NCI-H1048 (cell line): ENCODE measurements at places on chromosomes 2 and 18.

DNA sequence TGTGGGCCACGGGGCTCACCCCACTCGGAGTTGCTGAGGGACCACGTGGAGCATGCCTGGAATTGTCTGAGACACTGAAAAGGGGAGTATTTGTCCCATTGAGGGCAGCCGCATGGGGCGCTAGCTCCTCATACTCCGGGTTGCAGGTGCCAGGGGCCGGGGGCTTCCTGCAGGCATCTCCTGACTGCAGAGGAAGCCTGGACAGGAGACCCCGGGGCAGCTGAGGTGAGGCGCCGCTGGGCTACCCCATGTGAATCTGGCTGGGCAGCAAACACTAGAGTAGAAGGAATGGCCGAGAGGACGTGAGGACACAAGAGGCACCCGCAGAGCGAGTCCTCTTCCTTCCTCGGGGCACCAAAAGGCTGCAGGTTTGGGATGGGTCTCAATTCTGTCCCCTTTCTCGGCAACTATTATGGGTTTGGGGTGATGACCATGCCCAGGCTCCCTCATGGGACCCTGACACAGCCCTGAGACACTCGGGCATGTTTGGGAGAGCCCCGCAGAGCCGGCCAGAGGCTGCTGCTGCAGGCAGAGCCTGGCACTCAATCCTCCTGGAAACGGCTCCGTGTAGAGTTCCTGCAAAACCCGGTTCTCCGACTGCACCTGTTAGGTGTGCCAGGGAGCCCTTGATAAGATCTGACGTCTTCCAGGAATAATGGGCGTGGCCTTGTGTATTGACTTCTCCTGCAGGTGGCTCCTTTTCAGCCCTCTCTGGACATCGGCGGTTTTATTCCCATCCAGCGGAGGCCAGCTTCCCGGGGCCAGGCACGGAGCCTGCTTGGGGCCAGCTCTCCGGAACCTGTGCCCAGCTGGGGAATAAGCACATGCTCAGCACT is 77.0 kb downstream of the CTIF start:
- DNase-seq, result no peak

DNA sequence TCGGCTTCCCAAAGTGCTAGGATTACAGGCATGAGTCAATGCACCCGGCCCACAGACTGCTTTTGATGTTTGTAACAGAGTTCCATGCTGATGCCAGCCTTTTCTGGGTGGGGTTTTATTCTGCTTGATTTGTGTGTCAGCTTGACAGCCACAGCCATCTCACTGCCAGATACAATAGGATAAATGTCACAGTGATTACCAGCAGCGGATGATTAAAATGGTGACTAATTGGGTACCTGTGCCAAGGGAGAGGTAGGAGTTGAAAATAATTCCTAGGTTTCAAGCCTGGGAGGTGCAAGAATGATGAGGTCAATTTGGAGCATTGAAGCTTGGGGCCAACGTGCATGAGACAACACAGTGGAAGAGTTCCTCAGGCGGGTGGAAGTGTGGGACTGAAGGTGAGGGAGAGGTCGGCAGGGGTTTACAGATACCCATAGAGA is 39.4 kb downstream of the SH2D6 start:
- no peak for DNase-seq

DNA sequence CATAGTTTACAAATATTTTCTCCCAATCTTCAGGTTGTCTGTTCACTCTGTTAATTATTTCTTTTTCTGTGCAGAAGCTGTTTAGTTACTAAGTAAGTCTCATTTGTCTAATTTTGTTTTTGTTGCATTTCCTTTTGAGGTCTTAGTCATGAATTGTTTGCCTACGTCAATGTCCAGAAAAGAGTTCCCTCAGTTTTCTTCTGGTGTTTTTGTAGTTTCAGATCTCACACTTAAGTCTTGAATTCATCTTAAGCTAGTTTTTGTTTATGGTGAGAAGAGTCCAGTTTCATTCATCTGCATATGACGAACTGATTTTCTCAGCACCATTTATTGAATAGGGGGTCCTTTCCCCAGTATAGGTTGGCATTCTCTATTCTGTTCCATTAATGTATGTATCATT is 1252.2 kb upstream of the TMEFF2 start:
- no peak for DNase-seq

- DNase-seq, result no peak
Measured at GRCh38 chr2:147882631-147883030, 37.8 kb downstream of the ACVR2A start.

DNA sequence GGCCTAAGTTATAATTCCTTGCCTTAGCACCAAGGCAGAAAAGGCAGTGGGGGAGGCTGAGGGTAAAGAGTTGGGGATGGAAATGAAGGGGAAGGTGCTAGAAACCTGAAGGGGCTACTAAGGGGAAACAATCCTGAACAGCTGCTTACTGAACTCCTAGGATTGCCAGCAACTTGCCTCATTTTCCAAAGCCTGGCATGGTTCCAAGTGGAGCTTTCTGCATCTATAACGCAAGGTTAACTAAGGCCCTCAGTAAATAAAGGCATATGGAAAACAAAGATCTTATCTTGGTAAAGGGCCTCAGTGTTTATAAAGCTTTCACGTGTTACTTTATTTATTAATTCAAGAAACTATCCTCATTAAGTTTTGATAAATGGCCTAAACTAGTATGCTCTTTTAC is 10.9 kb downstream of the MEP1B start:
- no peak for DNase-seq

- no peak for DNase-seq
Measured at GRCh38 chr2:122481717-122482116, 726.3 kb downstream of the TSN start.

GRCh38 chr2:122800781-122801180 is 1045.3 kb downstream of the TSN start:
- no peak for DNase-seq

GRCh38 chr18:30806823-30807222 is 235.7 kb downstream of the DSC3 start:
- no peak for DNase-seq

DNA sequence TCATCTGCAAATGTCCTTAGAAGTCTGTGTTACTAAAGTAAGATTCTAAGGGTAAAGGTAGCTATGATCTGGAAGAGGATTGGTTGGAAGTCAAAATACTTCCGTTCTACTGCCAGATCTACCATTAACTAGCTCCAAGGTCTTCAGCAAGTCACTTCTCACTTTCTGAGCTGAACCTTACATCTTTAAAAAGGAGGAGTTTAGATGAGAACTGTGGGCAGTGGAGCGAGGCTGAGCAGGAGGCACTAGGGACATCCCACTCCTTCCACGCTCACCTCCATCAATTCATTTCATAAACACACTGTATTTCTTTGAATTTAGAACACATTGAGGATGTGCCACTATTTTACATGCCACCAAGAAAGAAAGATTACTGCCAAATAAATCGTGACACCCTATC is 143.0 kb downstream of the ABCA12 start:
- DNase-seq, result no peak

GRCh38 chr2:189900726-189901125 is 116.5 kb downstream of the PMS1 start:
- no peak for DNase-seq

GRCh38 chr2:96861074-96861473 is 3.3 kb upstream of the ANKRD39 start:
- no peak for DNase-seq

GRCh38 chr18:36917907-36918306 is 89.0 kb downstream of the KIAA1328 start:
- DNase-seq, result no peak

DNA sequence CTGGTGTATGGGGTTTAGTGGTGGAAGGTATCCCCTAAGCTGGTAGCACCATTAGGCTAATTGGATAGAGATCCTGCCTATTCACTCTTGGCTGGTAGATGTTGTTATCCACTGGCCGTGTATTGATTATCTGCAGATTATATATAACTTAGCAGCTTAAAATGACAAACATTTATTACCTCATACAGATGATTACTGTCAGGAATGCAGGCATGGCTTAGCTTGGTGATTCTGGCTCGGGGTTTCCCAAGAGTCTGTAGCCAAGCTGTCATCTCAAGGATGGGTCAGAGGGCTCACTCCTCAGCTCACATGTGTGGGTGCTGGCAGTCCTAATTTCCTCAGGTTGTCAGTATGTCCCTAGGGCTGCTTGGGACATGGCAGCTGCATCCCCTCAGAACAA is 465.8 kb downstream of the PARD3B start:
- DNase-seq, result no peak

- no peak for DNase-seq
Measured at GRCh38 chr2:314561-315336, 26.9 kb upstream of the ALKAL2 start.

DNA sequence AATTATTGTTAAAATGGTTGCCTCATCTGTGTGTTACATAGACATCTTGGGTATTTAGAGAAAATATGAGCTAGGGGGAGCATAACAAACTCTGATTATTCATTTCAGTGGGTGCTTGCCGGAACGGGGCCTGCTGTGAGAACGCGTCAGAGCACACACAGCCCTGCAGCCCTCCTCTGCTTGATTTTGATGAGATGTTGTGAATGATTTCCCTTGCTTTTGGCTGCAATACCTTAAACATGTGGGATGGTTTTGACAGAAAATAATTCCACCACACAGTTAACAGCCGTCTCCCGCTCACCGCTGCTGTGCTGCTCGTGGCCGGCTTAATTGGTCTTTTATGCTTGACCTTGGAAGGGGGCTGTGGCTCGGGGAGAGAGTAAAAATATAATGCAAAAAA is 49.9 kb upstream of the TXNDC2 start:
- no peak for DNase-seq

GRCh38 chr2:177044671-177045070 is 167.9 kb upstream of the HNRNPA3 start:
- DNase-seq, result no peak

GRCh38 chr2:157810037-157810436 is 66.1 kb downstream of the ACVR1 start:
- no peak for DNase-seq

DNA sequence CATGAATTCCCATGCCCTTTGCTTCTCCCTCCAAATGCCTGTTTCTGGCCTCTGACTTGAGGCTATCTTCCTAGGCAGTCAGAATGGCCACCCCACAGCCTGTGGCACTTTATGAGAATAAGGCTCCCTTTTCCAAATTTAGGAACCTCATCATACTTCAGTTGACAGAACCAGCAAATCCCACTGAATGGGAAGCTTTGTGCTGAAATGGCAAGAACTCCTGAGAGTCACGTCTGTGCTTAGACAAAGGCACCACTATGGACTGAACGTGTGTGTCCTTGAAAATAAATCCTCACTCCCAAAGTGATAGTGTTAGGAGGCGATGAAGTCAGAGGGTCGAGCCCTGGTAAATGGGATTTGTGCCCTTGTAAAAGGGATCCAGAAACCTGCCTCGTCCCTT is 559.9 kb upstream of the SOX11 start:
- DNase-seq, result no peak

DNA sequence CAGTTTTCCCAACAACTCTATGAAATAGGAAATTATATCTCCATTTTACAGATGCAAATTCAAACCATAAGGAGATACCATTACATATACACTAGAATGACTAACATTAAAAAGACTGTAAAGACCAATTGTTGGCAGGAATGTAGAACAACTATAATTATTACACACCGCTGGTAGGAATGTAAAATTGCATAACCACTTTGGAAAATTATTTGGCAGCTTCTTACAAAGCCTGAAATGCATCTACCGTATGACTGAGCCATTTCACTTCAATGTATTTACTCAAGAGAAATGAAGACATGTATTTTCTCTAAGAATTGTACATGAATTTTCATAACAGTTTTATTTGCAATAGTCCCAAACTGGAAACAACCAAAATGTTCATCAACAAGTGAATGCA is 189.1 kb upstream of the BCL2L11 start:
- DNase-seq, result no peak

DNA sequence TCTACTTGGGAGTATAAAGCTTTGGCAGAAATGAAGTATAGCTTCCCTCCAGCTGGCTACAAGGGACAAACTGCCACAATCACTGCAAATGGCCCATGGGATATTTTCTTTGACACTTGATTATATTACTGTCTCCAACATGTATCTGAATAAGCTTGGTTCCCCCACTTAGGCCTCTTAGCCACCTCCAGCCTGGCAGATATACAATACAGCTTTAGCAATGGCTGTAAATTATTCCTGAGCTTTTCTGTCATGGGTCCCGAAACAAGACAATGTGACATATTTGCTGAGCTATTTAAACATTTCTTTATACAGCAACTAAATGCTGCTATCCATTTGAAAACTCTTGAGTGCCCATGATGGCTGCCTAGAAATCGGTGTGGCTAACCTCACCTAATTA is 406.2 kb downstream of the SUCLG1 start:
- no peak for DNase-seq

DNA sequence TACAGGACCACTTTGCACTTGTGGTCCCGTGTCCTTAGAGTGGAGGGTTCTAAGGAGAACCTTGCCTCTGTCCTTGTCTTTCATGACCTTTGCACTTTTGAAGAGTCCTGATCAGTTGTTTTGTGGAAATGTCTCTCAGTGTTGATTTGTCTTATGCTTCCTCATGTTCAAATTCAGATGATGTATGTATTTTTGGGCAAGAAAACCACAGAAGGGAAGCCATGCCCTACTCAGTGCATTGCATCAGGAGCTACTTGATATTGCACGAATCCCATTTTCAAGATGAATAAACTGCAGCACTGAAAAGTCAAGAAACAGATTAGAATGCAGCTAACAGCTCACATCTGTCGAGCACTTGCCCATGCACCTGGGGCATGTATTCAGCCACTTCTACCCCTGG is 152.2 kb downstream of the INHBB start:
- no peak for DNase-seq

DNA sequence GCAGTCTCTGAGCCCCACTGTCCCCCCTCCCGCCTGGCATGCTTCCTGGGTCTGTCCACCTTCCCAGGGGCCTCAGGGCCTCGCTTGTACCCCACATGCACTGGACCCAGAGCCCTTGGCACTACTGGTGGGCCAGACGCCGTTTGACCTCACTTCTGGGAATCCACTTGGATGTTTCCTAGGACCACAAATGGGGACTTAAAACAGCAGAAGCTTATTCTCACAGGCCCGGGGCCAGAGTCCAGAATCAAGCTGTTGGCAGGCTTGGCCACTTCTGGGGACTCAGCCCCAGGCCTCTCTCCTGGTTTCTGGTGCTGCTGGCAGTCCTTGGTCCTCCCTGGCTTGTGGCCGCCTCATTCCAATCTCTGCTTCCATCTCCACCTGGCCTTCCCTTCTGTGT is 19.6 kb downstream of the ANO7 start:
- no peak for DNase-seq

DNA sequence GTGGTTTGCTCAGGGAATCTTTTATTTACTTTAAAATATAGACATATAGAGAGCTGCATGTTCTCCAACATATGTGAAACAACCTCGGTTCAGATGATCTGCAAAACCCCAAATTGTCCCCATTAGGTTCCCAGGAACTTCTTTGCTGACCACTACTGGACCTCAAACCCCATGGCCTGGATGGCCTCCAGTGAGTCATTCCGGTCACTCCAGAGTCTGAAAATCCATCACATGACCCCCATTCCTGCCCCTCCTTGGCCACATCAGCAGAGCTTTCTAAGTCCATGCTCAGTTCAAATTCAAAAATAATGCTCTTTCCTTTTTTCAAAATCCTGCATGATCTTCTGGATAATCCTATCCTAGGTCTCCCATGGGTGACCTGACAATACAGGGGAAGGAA is 271.0 kb downstream of the TNS1 start:
- no peak for DNase-seq
